Naive thymus-derived CD4-positive, alpha-beta T cell (primary cell): ENCODE measurements at places on chromosomes 13 and 19. TPM values are rescaled to one million over a fixed set of nuclear protein-coding genes. Genes with fewer than 3 reads are reported as not detected.

- no peak for DNase-seq
- no peaks in the 10 kb centered on the region for H3K4me1 ChIP-seq
- H3K27ac ChIP-seq, result no peak overlapping the region
- no peak overlapping the region for H3K4me3 ChIP-seq
- no peaks in the 10 kb centered on the region for H3K27me3 ChIP-seq
Observed at GRCh38 chr13:52868190-52868589, 19.8 kb upstream of the PCDH8 start.

DNA sequence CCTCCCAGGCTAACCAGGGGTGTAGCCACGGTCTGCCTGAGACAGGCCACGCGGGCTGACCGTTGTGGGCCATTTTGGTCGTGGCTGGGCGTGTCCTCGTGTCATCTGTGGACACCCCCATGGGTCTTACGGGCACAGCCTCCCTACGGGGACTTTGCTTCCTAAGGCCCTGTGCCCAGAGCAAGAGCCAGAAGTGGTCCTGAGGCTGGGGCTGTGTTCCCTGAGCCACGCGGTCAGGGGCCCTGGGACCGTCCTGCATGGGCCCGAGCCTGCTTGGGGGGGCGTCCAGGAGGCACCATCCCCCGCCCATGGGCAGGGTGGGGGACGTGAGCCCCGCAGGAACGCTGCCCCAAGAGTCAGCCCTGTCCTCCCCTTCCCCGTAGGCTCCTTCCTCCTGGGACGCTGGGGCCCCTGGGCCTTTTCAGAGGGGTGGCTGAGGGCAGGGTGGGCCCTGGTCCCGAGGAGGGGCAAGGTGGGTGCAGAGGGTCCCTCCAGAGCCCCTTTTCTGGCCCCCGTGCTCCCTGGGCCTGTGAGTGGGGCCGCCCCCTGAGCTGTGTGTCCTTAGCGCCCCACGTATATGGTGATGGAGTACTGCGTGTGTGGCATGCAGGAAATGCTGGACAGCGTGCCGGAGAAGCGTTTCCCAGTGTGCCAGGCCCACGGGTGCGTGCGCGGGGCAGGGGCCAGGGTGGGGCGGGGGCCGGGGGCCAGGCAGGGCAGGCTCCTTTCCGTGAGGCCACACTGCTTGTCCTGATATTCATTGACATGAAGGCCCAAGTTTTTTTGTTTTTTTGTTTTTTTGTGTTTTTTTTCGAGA is 13.4 kb downstream of the STK11 start:
- no peaks in the 10 kb centered on the region for H3K27me3 ChIP-seq
- peaks cover 8% of the 10 kb centered on the region for H3K4me1 ChIP-seq
- DNase-seq, result no peak
- no peak overlapping the region for H3K4me3 ChIP-seq

DNA sequence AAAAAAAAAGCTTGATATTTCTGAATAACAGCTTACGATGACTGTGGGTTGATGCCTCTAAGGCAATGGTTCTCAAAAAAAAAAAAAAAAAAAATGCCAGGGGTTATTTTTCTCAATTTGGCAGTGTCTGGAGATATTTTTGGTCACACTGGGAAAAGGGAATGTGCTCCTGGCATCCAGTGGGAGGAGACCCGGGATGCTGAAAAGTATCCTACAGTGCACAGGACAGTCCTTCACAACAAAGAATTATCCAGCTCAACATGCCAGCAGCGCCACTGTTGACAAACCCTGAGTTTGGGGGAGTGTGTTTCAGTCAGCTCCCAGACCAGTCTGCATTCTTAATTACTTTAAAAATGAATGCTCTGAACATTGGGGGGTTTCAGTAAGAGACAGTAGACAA is 54.5 kb downstream of the FLT3 start:
- DNase-seq, result no peak
- H3K4me1 ChIP-seq, result no peaks in the 10 kb centered on the region

- no peaks in the 10 kb centered on the region for H3K27me3 ChIP-seq
- no peaks in the 10 kb centered on the region for H3K36me3 ChIP-seq
- no peaks in the 10 kb centered on the region for H3K4me1 ChIP-seq
- no peak overlapping the region for H3K4me3 ChIP-seq
Observed at GRCh38 chr13:75153834-75154233, 328.1 kb downstream of the TBC1D4 start.

GRCh38 chr13:46295491-46296114 is 83.9 kb downstream of the LRRC63 start:
- DNase-seq, result no peak
- H3K36me3 ChIP-seq, result no peaks in the 10 kb centered on the region
- peaks cover 52% of the 10 kb centered on the region for H3K4me1 ChIP-seq

GRCh38 chr13:87754097-87754496 is 82.9 kb downstream of the SLITRK5 start:
- H3K27ac ChIP-seq, result no peak overlapping the region
- no peaks in the 10 kb centered on the region for H3K4me1 ChIP-seq
- no peaks in the 10 kb centered on the region for H3K36me3 ChIP-seq
- H3K4me3 ChIP-seq, result no peak overlapping the region

GRCh38 chr13:108911807-108912206 is 282.4 kb downstream of the MYO16 start:
- no peaks in the 10 kb centered on the region for H3K27me3 ChIP-seq
- H3K4me3 ChIP-seq, result no peak overlapping the region
- H3K27ac ChIP-seq, result no peak overlapping the region
- peaks cover 6% of the 10 kb centered on the region for H3K4me1 ChIP-seq
- no peak for DNase-seq
- H3K36me3 ChIP-seq, result no peaks in the 10 kb centered on the region

The PPP1R15A gene
- 71.9 TPM for total RNA-seq

The PRRG2 gene
- 0.58 and 1.9 TPM in 2 replicates for total RNA-seq
